ENCODE measurements at places on chromosomes 4 and X.

- H3K36me3 ChIP-seq = no peaks in the 10 kb centered on the region
- no peak overlapping the region for H3K27ac ChIP-seq
- H3K4me1 ChIP-seq = no peaks in the 10 kb centered on the region
- no peak overlapping the region for H3K4me3 ChIP-seq
Measured at GRCh38 chrX:111914398-111915090, 38.6 kb downstream of the TRPC5OS start.

DNA sequence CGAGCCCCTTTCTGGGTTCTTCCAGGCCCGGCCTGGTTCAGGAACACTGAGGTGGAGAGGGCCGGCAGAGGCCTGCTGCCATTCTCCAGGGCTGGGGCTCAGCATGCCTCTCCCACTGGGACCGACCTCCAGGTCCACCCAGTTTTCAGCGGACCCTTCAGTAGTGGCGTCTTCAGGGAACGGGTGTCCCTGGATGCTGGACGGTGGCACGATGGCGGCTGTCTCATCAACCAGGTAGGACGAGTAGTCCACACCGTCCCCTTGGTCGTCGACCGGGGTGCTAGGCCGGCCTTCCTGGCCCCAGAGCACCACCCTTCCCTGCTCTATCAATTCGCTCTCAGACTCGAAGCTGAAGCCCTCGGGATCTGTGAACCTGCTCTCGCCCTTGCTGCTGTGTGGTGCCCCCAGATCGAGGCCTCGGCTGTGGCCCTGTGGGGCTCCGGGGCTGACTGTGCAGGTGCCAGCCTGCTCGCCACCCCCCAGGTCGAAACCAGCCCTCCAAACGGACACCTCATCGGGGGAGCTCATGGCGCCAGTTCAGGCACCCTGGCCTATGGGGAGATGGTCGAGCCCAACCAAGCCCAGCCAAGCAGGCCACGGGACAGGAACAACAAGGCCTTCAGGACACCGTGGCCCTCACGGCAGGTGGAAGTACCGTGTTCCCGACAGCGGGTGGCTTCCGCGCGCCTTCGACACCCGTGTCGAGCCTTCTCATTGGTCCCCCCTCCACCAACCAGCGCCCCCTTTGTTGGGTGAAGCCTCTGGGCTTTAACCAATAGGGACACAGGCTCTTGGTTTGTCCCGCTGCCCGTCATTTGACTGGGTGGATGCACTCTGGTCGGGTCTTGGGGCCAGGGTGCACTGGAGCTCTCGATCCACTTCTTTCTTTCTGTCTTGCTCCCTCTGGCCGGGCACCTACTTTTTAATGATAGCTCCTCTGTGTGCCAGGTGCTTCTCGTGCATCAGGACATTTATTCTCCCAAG is 814 bp upstream of the LOC101059915 start:
- H3K4me1 ChIP-seq = no peaks in the 10 kb centered on the region
- no peaks in the 10 kb centered on the region for H3K27me3 ChIP-seq
- H3K27ac ChIP-seq = no peak overlapping the region
- H3K36me3 ChIP-seq = no peaks in the 10 kb centered on the region
- DNase-seq = no peak
- no peak overlapping the region for H3K4me3 ChIP-seq

DNA sequence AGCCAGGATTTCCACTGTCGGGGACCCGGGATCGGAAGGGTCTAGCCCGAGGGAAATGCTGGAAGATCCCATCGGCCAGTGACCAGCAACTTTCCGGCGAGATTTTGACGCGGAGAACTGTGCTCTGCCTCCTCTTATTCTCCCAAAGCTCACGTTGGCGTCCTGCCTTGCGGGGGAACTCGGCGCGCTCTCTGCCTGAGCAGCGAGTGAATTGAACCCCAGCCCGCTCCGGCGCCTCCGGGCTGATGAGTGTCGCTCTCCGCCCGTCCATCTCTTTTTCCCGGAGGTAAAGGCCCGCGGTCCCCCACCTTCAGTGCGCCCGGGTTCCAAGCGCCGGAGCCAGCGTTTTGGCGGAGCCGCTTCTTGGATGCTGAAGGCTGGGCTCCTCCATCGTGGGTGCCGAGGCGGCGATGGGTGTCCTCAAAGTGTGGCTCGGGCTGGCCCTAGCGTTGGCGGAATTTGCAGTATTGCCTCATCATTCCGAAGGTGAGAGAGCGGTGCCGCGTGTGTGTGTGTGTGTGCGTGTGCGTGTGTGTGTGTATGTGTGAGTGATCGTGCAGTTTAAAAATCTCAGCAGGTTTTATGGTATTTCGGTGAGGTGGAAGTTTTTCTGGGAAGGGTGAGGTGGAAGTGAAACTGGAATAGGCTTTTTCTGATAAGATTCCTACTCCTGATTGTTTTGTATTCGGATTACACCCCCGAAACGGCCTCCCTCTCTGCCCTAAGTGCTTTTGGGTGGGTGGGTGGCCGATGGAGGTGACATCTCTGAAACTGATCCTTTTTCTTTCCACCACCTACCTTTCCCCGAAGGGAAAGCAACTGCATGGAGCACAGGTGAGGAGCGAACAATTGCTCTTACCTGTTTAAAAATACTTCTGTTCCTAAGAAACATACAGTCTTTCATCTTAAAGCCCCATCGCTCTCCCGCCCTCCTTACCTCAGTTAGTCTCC is 752 bp downstream of the FRAS1 start:
- no peaks in the 10 kb centered on the region for H3K4me1 ChIP-seq
- peak; percentile 64 for DNase-seq
- no peaks in the 10 kb centered on the region for H3K36me3 ChIP-seq
- peak overlapping the region; percentile 86 for H3K27ac ChIP-seq
- no peaks in the 10 kb centered on the region for H3K27me3 ChIP-seq

DNA sequence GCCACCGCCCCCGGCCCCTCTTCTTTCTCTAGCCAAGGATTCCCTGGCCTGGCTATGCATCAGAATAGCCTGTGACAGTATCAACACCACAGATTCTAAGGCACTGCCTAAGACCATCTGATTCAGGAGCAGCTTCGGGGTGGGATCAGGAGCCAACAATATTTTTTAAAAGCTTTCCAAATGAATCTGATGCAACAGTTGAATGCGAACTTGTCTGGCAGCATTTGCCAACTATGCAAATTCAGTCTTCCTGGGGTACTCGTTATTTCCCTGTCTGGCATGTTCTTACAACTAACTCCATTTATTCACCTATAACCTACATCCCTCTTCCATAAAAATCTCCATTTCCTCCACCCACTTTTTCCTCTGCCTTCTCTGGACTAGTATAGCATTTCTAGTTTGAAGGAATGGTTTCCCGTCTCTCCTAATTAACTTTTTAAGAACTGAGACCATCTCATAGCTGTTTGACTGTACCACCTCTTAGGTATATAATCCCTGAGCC is 36.2 kb upstream of the UGDH start:
- H3K4me1 ChIP-seq = no peaks in the 10 kb centered on the region
- no peak for DNase-seq
- H3K27me3 ChIP-seq = no peaks in the 10 kb centered on the region
- no peak overlapping the region for H3K4me3 ChIP-seq
- H3K27ac ChIP-seq = no peak overlapping the region

- no peaks in the 10 kb centered on the region for H3K27me3 ChIP-seq
- H3K36me3 ChIP-seq = no peaks in the 10 kb centered on the region
- H3K4me1 ChIP-seq = no peaks in the 10 kb centered on the region
- no peak for DNase-seq
- H3K27ac ChIP-seq = no peak overlapping the region
- H3K4me3 ChIP-seq = no peak overlapping the region
Measured at GRCh38 chr4:120869613-120870278, 52.8 kb downstream of the PRDM5 start.

DNA sequence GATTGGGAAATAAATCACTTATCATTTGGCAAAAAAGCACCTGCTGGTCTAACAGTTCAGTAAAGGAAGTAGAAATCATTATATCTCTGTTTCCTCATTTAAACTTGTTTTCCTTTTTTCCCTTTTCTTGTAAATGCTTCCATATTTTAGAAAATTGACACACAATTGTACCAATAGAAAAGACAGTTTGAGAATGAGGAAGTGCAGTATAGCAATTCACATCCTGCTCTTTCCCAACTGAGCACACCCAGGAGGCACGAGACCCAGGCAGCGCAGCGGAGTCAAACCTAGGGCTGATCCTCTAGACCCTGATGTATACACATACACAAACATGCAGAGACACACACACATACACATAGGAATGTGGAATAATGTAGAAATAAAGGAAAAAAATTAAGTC is 74.8 kb upstream of the PACRGL start:
- H3K27ac ChIP-seq = no peak overlapping the region
- no peak for DNase-seq
- H3K4me3 ChIP-seq = no peak overlapping the region
- no peaks in the 10 kb centered on the region for H3K4me1 ChIP-seq
- no peaks in the 10 kb centered on the region for H3K36me3 ChIP-seq

DNA sequence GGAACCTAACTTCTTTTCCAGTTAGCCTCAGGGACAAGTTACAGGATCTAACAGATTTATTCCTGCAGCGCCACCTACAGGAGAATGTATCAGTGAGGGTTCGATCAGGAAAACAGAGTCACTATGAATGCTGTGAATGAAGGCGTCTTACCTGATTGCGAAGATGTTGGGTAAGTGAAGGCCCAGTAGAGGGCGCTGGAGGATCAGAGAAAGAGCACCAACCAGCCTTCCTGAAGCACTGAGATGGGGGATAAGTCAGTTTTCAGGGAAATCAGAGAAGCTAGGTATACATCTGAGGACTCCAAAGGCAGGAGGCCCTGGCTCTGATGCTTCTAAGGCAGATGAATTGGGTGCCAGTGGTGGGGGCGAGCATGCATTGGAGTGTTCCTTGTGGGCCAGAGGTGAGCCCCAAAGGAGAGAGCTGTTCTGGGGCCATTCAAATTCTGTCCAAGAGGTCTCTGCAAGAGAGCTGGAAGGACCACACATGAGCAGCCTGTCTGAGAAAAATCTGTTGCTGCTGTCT is 169.9 kb upstream of the AADAT start:
- no peaks in the 10 kb centered on the region for H3K36me3 ChIP-seq
- DNase-seq = peak; percentile 94
- H3K27ac ChIP-seq = no peak overlapping the region
- H3K4me1 ChIP-seq = no peaks in the 10 kb centered on the region

GRCh38 chr4:119024102-119024501 is 111.5 kb upstream of the MYOZ2 start:
- no peak overlapping the region for H3K4me3 ChIP-seq
- H3K4me1 ChIP-seq = no peaks in the 10 kb centered on the region
- H3K36me3 ChIP-seq = no peaks in the 10 kb centered on the region
- H3K27ac ChIP-seq = no peak overlapping the region

DNA sequence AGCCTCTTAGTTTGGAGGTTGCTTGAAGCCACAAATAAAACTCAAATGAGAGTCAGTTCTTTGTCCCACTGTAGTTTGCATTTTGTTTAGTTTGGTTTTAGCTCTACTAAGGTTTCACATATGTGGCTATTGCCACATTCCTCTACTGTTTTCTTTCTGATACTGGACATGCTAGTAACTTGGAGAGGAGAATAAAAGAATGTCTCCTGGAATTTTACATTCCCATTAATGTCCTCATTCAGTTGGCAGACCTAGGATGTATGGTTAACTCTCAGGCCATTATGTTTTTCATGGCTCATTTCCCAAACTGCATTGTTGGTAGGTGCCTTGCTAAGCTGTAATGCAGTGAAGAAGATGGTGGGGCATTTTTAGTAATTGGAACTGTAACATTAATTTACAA is 29.9 kb downstream of the UPRT start:
- H3K27me3 ChIP-seq = no peaks in the 10 kb centered on the region
- H3K27ac ChIP-seq = no peak overlapping the region
- peak; percentile 3 for DNase-seq
- no peaks in the 10 kb centered on the region for H3K36me3 ChIP-seq
- H3K4me3 ChIP-seq = no peak overlapping the region

GRCh38 chrX:53587795-53588420 is 98.6 kb downstream of the HUWE1 start:
- H3K4me1 ChIP-seq = no peaks in the 10 kb centered on the region
- H3K4me3 ChIP-seq = no peak overlapping the region
- no peak overlapping the region for H3K27ac ChIP-seq
- H3K27me3 ChIP-seq = peaks cover 8% of the 10 kb centered on the region
- no peak for DNase-seq

DNA sequence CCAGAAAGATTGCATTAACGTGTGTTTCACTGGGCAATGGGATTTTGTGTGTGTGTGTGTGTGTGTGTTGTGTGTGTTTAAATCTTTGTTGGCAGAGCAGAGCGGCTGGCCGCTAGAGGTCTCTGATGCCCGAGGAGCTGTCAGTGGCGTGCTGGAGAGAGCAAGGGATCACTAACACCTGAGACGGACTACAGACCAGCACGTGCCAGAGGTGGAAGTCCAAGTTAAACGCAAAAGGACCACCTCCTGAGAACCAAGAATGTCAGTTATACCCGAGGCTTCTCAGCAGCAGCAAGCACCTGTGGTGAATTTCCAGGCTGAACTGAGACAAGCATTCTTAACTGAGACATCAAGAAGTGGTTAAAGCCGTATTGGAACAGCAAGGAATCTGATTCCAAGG is 9.0 kb upstream of the SLC25A14 start:
- DNase-seq = peak; percentile 49
- no peak overlapping the region for H3K4me3 ChIP-seq

DNA sequence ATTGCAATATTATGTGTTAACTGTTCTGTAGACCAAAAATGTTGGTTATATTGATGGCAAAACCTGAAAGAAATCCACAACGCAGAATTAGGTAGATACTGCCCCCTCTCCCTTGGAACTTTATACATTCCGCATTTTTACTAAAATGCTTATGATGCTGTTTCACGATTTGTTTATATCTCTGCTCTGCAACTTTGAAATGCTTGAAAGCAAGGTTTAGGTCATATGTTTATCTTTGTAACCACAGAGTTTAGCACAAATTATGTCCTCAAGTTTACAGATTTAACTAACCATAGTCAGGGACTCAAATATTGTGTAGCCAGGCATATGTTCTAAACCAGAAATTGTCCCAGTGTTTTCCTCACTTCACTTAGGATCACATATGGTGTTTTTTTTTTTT is 66.1 kb upstream of the H2AZ1 start:
- H3K36me3 ChIP-seq = no peaks in the 10 kb centered on the region
- no peaks in the 10 kb centered on the region for H3K27me3 ChIP-seq
- H3K4me3 ChIP-seq = no peak overlapping the region
- no peak for DNase-seq
- H3K4me1 ChIP-seq = no peaks in the 10 kb centered on the region

DNA sequence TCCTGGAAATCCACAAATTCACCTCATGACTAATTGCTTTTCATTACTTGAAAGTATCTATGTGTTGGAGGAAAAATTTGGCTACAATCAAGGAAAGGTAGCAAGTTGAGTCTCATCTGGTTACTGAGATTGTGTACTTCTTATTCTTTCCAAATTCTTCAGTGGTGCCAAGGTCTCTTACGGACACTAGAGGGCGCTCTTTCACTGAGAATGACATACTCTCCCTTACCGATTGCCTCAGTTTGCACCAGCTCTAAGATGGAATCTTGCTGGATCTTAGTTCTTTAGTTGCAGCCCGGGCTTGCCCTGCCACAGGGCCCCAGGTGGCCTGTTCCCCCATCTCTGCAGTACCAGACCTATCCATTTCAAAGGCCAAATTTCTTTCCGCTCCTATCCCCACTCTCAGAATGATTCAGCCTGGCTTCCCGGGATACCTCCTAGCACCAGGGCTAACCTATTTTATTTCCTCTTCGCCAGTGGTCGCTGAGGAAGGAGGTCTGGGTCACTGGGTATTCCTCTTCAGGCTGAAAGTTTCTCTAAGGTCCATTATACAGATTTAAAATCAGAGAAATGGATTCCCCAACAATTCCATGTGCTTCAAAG is 24.6 kb upstream of the GPR50 start:
- H3K4me3 ChIP-seq = no peak overlapping the region
- no peaks in the 10 kb centered on the region for H3K4me1 ChIP-seq
- H3K36me3 ChIP-seq = no peaks in the 10 kb centered on the region
- no peak overlapping the region for H3K27ac ChIP-seq

Data from kidney (tissue), 22 donors.